NCI-H187 treated with DMSO at 0.1 percent for 48 hours (cell line): ENCODE measurements at places on chromosomes 5 and 9.
A peak's percentile ranks its signal among the peaks of the same experiment; 100 is the strongest.

- DNase-seq = no peak
Measured at GRCh38 chr9:33142535-33142934, 24.6 kb downstream of the B4GALT1 start.

GRCh38 chr5:149801307-149801990, 71.3 kb downstream of the PPARGC1B start:
- peak; percentile 74 for DNase-seq

DNA sequence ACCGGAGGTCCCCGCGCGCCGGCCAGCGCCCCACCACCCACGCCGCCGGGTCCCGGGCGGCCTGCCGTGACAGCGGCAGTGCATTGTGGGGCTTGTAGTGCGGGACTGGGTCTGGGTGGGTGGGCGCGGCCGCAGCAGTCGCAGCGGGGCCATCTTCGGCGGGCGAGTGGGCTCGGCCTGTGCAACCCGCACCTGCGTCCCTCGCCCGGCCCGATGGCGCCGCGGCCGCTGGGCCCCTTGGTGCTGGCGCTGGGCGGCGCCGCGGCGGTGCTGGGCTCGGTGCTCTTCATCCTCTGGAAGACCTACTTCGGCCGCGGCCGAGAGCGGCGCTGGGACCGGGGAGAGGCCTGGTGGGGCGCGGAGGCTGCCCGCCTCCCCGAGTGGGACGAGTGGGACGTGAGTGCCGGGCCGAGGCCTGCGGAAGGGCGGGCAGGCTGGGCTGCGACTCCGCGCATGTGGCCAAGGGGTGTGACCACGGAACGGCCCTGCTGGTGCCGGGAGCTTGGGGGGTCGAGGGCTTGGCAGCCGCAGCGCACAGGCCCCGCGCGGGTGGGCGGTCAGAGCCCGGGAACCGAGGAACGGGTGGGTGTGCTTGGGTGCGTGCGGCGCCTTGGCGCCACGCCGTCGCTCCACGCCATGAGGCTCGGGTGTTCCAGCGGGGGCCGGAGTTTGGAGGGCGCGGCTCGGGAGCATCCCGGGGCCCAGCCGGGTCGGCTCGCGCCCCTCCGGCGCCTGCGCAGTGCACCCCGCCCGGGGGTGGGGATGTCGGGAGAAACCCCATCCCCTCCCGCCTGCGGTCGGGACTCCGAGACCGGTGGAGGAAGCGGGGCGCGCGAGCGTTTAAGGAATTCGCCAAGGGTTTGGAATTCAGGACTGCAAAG, at the start of gene ARL10:
ARL10 (plus strand) TSS at position 137 of the 881 bp plus-strand sequence; CDS start at position 214, 77 bp downstream.
- DNase-seq = no peak

DNA sequence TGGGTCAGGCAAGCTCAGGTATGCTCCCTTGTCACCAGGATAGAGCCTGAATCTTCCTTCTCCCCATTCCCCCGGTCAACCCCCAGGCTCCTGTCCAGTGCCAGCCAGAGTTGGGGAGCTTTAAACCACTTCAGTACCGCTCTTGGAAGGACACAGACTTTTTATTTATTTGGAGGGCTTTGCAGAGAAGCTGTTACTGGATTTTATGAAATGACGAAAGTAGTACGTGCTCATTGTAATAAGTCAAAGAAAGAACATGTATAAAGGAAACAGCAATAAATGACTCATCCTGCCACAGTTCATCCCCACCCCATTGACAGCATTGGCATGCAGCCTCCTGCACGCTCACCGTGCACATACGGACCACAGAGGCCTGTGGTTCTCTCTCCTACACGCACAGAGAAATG, 230.3 kb downstream of the AUH start:
- no peak for DNase-seq

DNA sequence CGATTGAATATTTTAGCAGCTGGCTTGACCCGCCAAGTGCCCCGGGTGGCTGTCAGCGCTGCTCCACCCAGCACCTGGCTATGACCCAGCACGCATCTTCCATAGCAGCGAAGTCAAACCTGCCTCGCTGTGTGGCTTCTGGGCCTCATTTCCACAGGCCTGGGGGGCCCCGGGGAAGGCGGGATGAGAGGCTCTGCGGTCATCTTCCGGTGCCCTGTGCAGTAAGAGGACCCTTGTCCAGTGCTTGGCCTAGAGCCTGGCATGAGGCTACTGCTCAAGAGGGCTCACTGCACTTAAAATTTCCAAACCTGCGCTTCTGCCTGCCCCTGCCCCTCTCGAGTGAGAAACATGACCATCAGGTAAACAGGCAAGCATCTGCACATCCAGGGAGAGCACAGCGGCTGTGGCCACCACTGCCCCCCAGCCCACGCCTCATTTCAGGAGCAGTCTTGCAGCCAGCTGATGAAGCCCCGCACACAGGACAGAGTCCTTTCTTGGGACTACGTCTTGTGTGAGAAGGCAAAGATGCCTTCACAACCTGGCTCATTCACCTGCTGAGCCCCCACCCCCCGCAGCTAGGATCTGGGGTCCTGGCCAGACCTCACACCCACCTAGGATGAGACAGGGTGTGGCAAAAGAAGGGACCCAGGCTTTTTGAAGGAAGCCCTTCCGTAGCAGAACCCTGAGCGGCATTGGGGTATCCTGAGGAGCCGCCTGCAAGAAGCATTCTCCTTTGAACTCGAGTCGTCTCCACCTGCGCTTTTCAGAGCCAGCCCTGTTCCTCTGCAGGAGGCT, 69.5 kb upstream of the UNC5A start:
- DNase-seq = no peak

DNA sequence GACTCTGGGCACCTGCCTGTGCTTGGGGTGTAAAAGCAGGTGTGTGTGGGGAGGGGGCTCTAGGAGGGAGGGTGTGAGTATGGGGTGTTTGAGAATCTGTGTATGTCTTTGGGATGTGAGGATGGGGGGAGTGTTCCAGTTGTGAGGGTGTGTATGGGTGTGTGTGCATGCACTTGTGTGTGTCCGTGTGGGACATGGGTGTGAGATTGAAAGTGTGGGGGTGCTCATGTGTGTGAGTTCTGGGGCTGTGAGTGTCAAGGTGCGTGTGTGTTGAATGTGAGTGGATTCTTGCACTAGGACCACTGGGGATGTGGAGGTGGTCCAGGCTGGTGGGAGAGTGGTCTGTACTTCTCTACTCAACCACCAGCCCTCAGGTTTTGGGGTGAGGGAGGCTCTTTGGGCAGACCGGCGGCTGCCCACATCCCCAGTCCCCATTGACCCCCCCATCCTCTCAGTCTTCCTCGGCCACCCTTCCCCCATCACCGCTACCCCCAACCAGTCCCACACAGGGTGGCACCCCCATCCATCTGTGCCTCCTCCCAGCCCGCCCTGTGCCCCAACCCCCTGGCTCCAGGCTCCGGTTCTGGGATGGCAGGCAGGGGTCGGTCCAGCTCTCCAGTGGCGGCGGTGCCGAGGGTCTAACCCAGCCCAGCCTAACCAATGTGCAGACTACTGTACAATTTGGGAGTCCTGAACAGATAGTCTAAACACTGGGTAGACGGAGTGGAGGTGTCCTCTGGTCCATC, 31.5 kb downstream of the GOLGA2 start:
- no peak for DNase-seq

- DNase-seq = no peak
Measured at GRCh38 chr9:104783588-104783987, 19.7 kb downstream of the NIPSNAP3B start.

DNA sequence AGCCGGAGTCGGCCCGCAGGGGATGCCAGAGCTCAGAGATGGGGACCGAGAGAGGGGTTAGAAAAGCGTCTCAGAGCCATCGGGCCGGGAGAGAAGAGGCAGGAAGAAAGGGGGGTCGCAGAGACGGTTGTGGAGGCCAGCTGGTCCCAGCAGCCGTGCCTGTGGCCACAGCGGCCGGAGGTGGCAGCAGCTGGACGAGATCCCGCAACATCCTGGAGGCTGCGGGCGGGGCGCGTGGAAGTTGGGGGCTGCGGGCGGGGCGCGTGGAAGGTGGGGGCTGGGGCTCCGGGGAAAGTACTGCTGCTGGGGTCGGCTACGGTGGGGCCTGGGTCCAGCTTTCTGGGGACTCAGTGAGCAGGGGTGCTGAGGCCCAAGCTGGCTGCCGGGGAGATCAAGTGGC, 34.4 kb upstream of the EGFL7 start:
- DNase-seq = no peak

DNA sequence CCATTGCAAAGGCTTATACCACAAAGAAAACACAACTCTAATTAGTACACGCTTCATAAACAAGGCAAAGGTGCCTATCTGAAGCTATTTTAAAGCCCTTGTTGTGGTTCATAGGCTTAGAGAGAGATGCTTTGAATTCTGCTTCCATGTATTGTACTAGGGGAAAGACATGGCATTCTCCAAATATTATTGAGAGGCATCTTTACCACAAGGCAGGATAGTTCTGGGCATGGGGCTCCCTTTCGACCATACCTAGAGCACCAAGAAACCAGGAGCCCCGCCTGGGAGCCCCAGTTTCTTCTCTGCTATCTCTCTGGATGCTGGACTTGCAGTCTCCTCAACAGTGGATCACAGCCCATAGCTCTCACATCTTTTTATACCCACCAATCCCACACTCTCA, 93.7 kb downstream of the NFIB start:
- DNase-seq = no peak

GRCh38 chr5:34474573-34475021, 181.5 kb upstream of the RAI14 start:
- no peak for DNase-seq

GRCh38 chr5:67679184-67679841, 482.7 kb upstream of the CD180 start:
- DNase-seq = no peak

DNA sequence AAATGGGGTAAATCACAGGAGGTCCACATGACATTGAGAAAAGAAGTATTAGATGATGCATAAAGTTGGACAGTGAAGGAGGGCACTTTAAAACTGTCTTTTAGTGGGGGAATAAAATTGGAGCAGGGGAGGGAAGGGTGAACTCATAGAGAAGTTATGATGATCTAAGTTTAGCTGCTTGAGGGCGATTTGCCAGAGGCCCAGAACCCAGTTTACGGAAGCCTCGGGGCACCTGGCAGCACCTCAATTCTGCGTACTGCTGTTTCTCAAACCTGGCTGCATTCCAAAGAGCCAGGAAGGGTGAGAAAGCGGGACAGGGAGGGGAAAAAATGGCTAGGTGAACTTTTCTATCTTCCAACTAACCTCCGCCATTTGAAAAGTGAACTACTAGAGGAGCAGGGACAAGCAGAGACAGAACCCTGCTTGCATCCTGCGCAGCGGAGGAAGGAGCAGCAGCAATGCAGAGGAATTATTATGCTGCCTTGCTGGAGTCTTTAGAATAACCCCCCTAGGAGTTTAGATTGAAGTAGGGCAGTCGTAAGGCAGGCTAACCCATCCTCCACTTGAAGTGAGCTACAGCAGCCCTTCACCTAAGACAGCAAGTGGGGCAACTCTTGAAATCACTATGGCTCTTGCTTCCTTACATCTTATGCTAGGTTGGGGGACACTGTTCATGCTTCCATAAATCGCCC, 316.8 kb downstream of the BRINP1 start:
- no peak for DNase-seq

GRCh38 chr9:277601-278295, 63.1 kb downstream of the DOCK8 start:
- DNase-seq = no peak

- no peak for DNase-seq
Measured at GRCh38 chr5:154811653-154812465, 38.5 kb downstream of the FAXDC2 start.

- no peak for DNase-seq
Measured at GRCh38 chr5:72292411-72292810, 27.6 kb downstream of the MRPS27 start.

DNA sequence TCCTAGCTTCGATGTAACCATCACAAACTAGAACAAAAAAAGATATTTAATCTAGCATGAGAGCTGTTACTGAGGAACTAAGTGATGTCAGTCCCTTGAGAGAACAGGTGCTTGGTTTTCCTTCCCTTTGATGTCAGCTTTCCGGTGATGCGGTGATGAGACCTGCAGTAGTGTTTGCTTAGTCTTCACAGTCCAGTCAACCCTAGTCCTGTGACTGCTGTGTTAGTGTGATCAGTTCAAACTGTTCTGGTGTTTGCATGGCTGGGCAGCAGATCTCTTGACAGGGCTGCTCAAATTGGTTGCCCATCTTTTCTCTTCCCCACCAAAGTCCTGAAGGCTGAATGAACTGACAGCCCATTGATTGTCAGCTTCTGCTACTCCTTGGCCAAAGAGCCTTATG, 608.6 kb upstream of the DAB2 start:
- DNase-seq = no peak
